Right atrium auricular region (tissue), 2 donors: ENCODE measurements at places on chromosomes 1 and 21. TPM values are rescaled to one million over a fixed set of nuclear protein-coding genes. Genes with fewer than 3 reads are reported as not detected.
A peak's percentile ranks its signal among the peaks of the same experiment; 100 is the strongest.

Gene MIA3
- total RNA-seq: 34.4 TPM

Gene RNU1-1
- total RNA-seq: not detected

DNA sequence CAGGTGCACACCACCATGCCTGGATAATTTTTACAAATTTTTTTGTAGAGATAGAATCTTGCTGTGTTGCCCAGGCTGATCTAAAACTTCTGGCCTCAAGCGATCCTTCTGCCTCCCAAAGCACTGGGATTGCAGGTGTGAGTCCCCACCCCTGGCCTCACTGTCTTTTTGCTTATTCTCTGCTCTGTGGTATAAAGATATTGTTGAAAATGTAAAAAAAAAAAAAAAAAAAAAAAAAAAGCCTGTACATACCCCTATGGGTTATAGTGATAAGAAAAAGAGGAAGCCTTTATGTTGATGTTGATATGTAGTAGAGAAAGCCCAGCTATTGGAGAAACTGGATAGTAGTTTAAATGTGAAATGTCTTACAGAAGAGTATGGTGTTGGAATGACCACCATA lies 125.8 kb downstream of the XPR1 start:
- no peaks in the 10 kb centered on the region for H3K4me1 ChIP-seq
- DNase-seq: no peak
- H3K27me3 ChIP-seq: no peaks in the 10 kb centered on the region

DNA sequence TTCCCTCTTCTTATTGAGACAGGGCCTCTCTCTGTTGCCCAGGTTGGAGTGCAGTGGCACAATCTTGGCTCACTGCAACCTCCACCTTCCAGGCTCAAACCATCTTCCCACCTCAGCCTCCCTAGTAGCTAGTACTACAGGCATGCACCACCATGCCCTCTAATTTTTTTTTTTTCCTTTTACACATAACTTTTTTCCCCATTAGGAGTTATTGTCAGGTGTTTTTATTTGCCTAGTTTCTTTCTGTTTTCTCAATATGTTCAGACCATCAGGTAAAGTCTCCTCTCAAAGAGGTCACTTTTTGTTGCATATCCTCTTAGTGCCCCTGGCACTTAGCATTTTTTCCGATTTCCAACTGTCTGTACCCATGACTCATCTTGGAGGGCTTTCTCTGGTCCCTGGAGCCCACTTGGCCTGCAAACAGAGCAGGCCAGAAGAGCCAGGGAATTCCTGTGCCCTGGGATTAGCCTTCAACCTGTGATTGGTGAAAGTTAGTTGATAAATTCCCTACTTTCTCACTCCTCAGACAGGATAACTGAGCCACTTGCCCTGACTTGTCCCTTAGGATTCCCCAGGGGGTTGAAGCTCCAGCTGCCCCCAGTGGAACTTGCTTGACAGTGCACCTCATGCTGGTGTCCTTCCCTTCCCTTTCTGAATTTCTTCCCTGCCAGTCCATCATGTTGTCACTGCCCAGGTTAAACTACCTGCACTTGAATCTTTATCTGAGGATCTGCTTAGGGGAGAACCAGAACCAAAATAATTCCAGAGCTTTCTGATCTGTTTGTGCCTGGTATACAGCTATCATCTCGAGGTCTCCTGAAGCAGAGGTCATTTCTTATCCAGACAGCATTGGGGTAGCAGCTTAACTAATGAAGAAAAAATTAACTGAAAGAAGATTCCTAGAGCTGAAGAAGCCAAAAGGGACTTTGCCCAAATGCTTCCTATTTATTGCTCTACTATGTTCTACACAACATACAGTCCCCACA lies 2.4 kb downstream of the NTPCR start:
- H3K36me3 ChIP-seq: peaks cover 12% of the 10 kb centered on the region
- H3K4me1 ChIP-seq: peaks cover 30% of the 10 kb centered on the region
- H3K27ac ChIP-seq: no peak overlapping the region
- no peaks in the 10 kb centered on the region for H3K27me3 ChIP-seq
- H3K4me3 ChIP-seq: no peak overlapping the region

DNA sequence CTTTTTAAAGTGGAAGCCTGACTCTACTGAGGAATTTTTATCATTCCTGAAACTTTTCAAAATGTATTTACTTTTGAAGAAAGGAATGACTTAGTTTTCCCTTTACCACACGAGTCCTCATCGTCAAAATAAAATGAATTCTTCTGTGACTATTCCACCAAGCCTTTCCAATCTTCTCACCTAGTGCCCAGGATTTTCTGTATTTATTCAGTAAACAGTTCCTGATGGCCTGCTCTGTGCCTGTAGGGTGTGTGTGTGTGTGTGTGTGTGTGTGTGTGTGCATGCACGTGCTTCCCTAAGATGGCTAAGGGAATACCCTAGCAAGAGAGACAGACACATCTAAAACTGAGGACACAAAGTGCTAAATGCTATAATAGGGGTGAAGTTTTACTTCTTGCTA lies 395.0 kb upstream of the USP24 start:
- no peak overlapping the region for H3K27ac ChIP-seq
- no peaks in the 10 kb centered on the region for H3K36me3 ChIP-seq
- no peaks in the 10 kb centered on the region for H3K4me1 ChIP-seq
- H3K4me3 ChIP-seq: no peak overlapping the region

DNA sequence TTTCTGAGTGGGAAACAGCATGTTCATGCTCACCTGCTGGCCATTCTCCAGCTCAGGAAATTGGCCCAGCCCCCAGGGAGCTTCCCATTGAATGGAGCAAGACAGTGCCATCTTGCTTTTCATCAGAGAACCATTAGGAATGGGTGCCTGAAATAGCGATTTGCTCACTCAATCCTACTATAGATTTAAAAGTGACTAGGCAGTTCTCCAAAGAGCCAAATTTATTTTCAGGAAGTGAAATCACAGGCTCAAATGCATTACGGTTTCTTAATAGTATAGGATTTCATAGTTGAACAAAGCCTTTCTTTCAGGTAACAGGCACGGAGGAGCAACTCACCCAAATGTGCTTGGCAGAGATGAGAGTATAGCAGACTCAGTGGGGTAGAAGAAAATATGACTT lies 272.1 kb downstream of the GRIK1 start:
- H3K4me1 ChIP-seq: no peaks in the 10 kb centered on the region
- DNase-seq: no peak
- no peak overlapping the region for H3K27ac ChIP-seq
- H3K36me3 ChIP-seq: no peaks in the 10 kb centered on the region

DNA sequence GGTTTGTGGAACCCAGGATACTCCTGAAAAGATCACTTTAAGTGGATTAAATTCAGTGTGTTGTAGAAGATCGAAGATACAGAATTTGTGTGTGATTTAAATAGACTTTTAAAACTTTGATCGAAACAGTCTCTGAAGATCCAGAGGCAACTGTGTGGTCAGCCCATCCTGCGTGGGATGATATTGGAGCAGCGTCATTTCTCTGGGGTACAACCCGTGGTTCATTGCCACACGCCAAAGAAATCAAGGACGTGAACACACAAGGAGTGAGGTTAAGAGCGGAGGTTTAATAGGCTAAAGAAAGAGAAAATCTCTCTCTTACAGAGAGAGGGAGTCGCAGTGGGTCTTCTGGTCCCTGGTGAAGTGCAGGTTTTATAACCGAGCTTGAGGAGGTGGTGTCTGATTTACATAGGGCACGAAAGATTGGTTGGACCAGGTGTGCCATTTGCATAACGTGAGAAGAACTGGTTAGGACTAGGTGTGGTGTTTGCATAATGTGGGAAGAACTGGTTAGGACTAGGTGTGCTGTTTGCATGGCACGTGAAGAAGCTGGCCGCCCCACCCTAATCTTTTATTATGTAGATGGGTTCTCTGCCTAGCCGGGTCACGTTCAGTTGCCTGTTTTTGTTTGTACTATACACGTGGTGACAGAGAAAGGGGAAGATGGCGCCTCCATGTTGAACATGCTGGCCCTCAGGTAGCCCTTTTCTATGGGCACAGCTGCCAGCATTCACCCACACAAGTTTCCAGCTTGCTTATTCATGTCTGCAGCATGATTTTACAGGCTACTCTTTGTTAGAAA lies 82.3 kb downstream of the ADSS2 start:
- no peak overlapping the region for H3K4me3 ChIP-seq
- no peak overlapping the region for H3K27ac ChIP-seq
- DNase-seq: no peak
- H3K4me1 ChIP-seq: no peaks in the 10 kb centered on the region

- no peak overlapping the region for H3K4me3 ChIP-seq
- no peaks in the 10 kb centered on the region for H3K4me1 ChIP-seq
- no peaks in the 10 kb centered on the region for H3K27me3 ChIP-seq
- H3K27ac ChIP-seq: no peak overlapping the region
These were observed 303.8 kb upstream of the LRRC7 start for GRCh38 chr1:69263921-69264391.

DNA sequence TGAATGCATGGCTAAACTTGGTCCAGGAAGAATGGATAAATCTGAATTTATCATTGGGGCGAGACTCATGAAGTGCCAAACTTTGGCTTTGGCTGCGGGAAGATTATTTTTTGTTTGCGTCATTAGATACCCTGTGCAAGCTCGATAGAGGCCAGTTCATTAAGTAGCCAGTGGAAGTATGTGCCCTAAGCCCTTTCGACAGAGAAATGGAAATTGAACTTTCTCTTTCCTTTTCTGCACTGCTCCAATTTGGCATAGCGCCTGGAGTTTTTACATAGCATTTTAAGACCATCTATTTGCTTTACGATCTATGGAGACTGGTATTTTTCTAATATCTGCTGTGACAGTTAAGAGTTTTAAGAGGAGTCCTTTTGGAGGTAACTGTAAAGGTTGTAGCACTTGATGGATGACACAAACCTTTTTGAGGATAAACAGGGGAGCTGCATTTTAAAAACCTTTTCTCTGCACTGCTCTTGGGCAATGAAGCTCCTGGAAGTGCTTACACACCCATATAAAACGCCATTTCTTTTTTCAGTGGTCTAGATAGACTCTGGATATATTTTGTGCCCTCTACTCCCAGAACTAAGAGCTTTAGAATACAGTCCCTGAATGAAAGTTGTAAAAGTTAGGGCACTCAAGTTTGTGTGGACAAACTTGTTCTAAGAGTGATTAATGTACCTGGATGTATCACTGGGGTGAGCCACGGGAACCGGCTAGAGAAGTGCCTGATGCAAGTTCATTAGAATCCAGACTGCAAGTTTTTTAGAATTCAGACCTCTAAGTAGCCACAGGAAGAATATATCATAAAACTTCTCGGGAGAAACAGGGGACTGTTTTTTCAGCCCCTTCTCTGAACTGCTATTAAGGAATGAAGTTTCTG lies 41.3 kb upstream of the CFHR3 start:
- H3K27me3 ChIP-seq: no peaks in the 10 kb centered on the region

DNA sequence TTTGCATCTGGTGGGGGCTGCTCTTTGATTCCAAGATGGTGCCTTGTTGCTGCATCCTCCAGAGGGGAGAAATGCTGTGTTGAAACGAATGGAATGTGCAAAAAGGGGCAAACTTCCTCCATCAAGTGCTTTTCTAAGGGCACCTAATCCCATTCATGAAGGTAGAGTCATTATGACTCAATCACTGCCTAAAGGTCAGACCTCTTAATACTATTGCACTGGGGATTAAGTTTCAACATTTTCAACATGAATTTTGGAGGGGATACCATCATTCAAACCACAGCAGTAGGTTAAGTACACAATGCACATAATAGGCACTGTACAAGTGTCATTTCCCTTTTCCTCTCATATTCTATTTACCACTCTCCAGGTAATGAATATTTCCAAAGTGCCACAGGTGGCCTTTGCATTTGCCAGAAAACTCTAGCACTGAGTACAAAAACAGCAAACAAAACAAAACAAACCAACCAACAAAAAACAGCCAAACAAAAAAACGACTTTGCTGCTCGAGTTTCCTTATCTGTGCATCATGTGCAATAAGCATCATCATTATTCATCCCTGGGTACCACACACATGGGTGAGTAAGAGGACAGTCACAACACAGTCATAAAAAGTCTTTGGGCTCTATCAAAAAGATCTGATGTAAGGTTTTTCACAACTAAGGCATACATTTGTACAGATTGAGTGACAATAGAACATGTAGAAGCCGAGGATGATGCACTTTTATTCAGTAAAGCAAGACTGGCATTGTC lies 42.5 kb downstream of the IFI44 start:
- no peak overlapping the region for H3K4me3 ChIP-seq
- no peaks in the 10 kb centered on the region for H3K27me3 ChIP-seq
- no peak overlapping the region for H3K27ac ChIP-seq
- DNase-seq: no peak
- H3K4me1 ChIP-seq: no peaks in the 10 kb centered on the region
- no peaks in the 10 kb centered on the region for H3K36me3 ChIP-seq

DNA sequence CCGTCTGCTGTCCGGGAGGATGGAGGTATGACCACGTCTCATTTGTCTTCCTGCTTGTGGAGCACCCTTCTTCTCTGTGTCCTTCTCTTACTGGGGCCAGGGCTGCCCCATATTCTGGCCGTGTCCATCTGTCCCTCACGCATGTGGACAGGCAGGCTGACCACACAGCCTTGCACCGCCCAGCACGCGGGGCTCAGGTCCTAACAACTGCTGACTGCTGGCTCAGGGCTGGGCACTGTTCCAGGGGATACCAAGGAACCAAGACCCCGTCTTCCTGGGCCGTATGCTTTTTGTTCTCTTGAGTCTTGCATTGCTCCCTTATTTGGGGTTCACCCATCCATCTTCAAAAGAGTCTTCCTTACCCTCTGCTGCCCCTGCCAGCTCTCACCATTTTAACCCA lies 17.5 kb upstream of the SPSB1 start:
- no peak overlapping the region for H3K27ac ChIP-seq
- H3K36me3 ChIP-seq: no peaks in the 10 kb centered on the region
- H3K4me3 ChIP-seq: no peak overlapping the region

- no peaks in the 10 kb centered on the region for H3K36me3 ChIP-seq
- no peaks in the 10 kb centered on the region for H3K27me3 ChIP-seq
- no peak overlapping the region for H3K27ac ChIP-seq
- no peak overlapping the region for H3K4me3 ChIP-seq
- H3K4me1 ChIP-seq: no peaks in the 10 kb centered on the region
- no peak for DNase-seq
These were observed 28.3 kb downstream of the GADD45A start for GRCh38 chr1:67713057-67713846.

GRCh38 chr1:92953491-92953890 lies 7.8 kb downstream of the DIPK1A start:
- DNase-seq: no peak
- no peak overlapping the region for H3K27ac ChIP-seq
- H3K4me3 ChIP-seq: no peak overlapping the region

DNA sequence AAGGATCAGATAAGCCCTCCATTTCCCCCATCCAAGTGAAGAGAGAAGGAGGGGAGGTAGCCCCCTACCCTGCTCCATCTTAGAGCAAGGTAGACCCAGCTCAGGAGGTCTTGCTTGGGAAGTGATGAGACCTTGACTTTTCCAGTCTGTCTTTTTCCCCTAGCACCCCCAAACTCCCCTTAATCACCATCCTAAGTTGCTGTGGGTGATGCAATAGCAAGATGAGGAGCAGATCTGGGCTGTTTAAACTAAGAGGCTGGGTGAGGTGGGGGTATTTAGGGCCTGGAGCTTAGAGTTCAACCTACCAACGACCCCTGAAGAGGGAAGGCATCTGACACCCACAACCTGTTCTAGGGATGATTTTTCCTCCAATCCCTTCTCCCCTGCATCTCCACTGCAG lies 1.7 kb downstream of the ATP1A2 start:
- peaks cover 24% of the 10 kb centered on the region for H3K36me3 ChIP-seq
- H3K4me3 ChIP-seq: peak overlapping the region; percentile 62
- H3K4me1 ChIP-seq: no peaks in the 10 kb centered on the region
- no peaks in the 10 kb centered on the region for H3K27me3 ChIP-seq
- peak overlapping the region; percentile 90 for H3K27ac ChIP-seq
